Fibroblast of skin of abdomen (primary cell): ENCODE measurements at places on chromosomes 13 and 19.

DNA sequence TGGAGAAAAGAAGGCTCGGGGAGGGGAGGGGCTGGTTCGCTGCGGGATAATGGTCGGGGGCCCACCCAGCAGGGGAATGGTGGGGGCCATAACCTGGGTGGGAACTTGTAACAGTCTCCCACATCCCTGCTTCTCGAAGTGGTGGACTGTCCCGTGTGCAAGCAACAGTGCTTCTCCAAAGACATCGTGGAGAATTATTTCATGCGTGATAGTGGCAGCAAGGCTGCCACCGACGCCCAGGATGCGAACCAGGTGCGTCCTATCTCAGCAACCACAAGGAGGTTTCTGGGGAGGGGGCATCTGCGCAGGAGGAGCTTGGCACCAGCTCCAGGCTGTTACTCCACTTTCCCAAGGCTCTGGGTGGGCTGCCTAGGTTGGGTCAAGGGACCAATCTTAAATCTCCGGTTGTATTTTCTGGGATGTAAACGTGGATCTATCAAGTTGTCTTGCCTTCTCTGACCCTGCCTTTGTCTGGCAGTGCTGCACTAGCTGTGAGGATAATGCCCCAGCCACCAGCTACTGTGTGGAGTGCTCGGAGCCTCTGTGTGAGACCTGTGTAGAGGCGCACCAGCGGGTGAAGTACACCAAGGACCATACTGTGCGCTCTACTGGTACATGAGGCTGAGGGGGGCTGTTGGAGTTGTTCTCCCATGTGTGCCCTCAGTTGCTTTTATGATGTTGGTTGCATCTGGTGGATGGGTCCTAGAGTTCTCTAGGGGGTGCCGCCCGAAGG lies 1.6 kb downstream of the TRIM28 start:
- no peak for DNase-seq

DNA sequence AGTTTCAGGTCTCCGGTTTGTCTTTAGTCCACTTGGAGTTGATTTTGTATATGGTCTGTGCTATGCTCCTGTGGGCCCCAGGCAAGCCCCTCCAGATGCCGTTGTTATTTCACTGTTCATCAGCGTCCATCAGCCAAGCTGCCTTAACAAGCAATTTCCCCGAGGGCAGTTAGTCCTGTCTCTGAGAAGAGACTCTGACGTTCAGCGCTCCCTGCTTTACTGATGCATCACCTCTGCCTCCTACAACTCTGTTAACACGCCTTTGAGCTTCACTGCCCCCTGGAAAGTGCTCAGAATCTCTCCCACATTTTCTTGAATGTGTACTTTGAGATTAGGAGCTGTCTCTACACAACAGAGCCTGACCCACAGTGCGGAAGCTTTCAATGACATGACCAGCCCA lies 41.8 kb upstream of the UBAC2 start:
- DNase-seq = no peak

- no peak for DNase-seq
These were observed 85.6 kb downstream of the RXFP2 start for GRCh38 chr13:31824705-31825517.

- no peak for DNase-seq
These were observed 87.1 kb downstream of the ARHGEF7 start for GRCh38 chr13:111202156-111202621.

- DNase-seq = peak; percentile 70
These were observed 25.6 kb downstream of the DEDD2 start for GRCh38 chr19:42191855-42192254.

DNA sequence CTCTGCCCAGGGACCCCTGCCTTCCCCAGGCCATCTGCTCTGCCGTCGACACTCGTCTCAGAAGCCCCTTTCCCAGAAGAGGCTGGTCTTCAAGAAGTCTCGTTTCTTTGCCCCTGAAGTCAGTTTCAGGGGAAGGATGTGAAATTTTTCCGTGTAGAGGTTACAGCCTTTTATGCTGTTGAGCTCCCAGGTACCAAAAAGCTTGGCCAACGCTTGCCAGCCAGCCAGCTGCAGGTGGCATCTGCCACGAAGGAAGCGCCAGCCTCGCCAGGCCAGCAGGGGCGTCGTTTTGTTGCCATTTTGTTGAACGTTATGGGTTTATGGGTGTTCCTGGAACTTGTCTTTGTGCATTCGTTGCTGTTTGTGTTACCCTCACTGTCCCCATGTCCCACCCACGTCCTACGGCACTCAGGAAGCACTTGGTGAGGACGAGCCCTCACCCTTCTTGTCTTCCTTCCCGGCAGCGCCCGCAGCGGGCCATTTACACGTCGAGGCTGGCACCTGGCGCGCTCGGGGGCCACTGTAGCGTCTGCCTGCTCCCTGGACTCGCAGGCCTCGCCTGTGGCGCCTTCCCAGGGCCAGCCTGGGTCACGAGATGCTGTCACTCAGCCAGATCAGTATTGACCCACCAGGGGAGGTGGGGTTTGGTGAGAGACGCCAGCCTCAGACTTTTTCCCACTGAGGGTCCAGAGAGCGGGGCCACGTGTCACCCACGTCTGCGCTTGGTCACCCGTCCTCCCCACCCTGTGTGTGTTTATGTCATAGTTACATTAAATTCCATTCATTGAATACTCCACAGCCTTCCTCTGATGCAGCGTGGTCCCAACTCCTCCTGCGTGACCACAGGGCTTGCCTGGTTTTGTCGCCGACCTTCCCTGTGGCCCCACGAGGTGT lies 37.1 kb downstream of the AP1M1 start:
- DNase-seq = no peak

DNA sequence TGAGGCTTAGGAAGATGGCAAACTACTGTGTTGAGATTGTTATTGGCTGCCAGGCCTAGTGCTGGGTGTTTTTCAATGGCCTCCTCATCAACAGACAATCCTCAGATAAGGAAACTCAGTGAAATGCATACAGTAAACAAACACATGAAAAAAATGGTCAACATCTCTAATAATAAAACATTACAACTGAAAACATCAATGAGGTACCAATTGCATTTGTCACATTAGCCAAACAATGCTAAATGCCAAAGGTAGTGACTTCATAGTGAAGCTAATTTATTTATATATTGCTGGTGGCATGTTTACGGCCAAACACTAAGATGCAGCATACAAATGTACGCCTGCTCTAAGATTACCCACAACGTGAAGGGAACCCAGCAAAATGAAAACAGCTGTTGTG lies 224.0 kb upstream of the UBL3 start:
- no peak for DNase-seq

DNA sequence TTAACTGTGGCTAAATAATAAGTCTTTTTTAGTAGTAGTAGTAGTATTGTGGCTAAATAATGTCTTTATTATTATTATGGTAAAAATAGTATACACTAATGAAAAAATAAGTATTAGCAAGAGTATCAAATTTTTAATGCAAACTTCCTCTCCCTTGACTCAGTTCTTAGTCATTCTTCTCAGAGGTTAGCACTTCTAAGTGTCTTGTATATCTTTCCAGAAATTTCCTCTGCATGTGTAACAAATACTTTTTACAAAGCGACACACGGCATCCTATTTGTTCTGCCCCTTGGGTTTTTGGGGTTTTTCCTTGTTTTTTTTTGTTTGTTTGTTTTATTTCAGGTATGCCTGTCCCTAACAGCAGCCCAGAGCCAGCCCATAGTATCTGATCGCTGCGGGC lies 20.9 kb downstream of the SIN3B start:
- DNase-seq = no peak

GRCh38 chr19:21824679-21825078 lies 11.3 kb downstream of the ZNF43 start:
- no peak for DNase-seq

- no peak for DNase-seq
These were observed 1596.6 kb downstream of the SLITRK5 start for GRCh38 chr13:89267734-89268133.

DNA sequence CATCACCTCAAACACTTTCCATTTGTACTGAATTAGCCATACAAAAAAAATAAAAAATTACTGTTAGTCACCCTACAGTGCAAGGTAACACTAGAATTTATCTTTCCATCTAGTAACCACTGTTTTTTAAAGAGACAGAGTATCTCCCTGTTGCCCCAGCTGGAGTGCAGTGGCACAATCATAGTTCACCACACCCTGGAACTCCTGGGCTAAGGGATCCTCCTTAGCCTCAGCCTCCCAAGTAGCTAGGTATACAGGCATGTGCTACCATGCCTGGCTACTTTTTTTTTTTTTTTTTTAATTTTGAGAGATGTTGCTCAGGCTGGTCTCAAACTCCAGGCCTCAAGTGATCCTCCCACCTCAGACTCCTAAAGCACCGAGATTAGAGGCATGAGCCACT lies 17.9 kb downstream of the ANKRD10 start:
- no peak for DNase-seq

DNA sequence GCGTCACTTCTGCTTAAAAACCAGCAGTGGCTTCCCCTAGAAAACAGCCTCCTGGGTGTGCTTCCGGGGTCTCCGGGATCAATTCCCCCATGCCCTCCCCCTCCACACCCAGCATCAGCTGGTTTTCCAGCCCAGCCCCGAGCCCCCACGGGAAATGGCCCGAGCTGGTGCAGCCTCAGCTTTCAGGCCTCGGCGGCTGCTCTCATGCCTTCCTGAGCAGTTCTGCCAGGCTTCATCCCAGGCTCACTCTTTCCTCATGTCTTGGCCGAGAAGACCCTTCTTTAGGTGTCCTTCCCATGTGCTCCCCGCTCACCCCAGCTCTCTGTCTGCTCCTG lies 103.1 kb upstream of the RNF113B start:
- DNase-seq = no peak

DNA sequence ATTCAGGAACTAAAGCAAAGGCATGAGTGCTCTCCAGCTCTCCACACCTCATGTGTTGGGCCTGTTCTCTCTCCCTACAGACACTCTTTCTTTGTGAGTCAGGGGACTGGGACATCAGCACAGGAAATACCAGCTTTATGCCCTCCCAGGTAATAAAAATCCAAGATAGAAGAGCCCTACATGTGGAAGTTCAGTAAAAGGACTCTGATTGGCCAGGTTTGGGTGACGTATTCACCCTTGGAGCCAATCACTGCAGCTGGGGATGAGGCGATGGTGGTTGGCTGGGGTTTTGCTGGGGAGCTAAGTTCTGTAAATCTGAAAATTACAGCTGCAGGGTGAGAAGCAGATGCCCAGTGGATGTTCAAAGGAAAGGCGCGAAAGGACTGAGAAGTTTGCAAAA lies 32.5 kb downstream of the CCDC70 start:
- no peak for DNase-seq

DNA sequence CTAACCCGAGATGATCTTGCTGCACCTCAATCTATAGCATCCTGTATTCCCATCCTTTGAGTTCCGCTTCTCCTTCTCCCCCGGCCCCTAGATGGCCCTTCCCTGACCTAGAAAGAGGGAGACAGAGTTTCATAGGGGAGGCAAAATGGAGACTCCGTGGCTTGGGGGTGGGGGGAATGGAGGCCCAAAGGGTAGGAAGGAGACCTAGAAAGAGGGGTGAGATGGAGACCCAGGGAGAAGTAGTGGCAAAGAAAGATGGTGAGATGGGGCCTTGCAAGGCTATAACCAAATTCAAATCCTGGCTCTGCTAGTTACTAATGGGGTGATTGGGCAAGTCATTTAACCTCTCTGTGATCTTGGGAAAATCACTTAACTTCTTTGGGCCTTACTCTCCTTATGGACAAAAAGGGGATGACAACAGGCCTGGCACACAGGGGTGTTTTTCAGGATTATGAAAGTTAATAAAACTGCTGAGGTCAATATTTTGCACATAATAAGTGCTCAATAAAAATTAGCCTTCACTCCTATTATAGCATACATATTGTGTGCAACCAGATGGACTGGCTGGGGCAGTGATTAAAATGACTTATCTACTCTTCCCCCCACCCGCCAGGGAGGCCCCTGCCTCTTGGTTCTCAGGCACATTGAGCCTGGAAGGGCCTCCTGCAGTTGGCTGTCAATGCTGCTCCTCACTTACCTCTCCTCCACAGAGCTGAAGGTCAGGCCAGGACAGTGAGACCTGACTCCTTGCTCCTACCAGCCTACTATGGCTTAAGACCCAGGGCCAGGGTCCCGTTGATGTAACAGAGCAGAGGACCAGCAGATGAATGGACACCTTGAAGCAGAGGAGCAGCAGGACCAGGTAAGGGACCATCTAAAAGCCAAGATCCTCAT lies 633 bp downstream of the SPHK2 start:
- no peak for DNase-seq

- no peak for DNase-seq
These were observed 5.2 kb downstream of the LCP1 start for GRCh38 chr13:46176756-46177155.

DNA sequence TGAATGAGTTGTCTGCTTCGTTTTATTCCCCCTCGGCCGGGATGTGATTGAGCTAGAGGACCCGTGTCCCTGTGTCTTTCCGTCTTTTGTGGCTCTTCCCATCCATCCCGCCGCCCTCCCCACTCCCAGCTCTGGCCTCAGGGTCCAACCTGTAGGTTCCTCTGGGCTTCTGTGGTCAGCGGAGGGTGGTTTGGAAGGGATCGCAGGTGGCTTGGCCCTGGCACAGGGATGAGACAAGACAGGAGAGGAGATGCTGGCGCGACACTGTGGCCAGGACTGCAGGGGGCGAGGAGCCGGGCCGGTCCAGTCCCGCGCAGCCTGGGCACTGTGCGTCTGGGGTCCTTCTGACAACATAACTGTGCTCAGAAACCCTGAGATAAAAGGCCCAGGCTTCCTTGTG lies 2.0 kb downstream of the EVI5L start:
- no peak for DNase-seq

GRCh38 chr13:75468602-75469001 lies 13.4 kb downstream of the TBC1D4 start:
- no peak for DNase-seq

DNA sequence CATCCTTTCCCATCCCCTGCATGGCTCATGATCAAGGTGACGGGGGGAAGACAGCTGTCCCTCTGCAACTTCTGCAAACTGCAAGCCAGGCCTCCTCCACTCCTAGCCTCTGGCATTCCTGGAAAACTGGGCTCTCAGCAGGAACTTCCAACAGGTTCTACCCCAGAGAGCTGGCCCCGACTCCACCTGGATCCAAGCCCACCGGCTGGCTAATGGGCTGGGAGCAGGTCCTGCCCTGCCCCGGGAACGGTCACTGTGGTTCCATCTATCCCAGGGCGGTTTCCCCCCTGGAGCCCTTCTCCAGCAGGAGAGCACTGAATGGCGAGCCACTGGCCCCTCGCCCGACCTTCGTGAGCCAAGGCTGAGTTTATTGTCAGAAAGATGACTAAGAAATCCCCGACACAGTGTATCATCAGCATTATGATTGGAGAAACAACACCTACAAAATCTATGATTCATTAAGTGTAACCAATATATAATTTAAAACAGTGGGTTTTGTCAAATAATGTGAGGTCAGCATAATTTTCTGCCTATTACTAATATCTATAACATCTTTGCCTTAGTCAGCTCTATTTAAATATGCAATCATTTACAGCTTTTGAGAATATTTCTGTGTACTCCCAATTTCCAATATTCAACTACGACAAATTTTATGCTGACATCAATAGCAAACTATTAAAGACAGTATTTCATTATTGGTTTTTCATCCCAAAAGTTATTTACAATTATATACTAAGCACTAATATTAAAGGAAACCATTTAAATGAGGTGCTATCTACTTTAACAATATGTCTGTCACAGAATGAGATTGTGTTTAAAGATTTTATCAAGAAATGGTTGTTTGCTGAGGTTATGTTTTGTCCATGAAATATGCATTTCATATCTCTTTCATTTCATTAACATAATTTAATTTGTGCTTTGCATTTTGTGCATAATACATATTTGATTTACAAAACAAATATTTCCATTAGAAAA lies 133.0 kb downstream of the URI1 start:
- DNase-seq = no peak
